ENCODE measurements at places on chromosomes 5 and 9. TPM values are rescaled to one million over a fixed set of nuclear protein-coding genes. Genes with fewer than 3 reads are reported as not detected.
A peak's percentile ranks its signal among the peaks of the same experiment; 100 is the strongest.

Gene VLDLR
- total RNA-seq: 20.3 TPM

Gene NRARP
- total RNA-seq: 31.7 TPM

Gene CCL27
- 0.86 TPM for total RNA-seq

- H3K4me3 ChIP-seq: no peak overlapping the region
- H3K4me1 ChIP-seq: peaks cover 9% of the 10 kb centered on the region
- H3K27me3 ChIP-seq: no peaks in the 10 kb centered on the region
- H3K36me3 ChIP-seq: no peaks in the 10 kb centered on the region
- H3K27ac ChIP-seq: no peak overlapping the region
- no peak for DNase-seq
These were observed 57.6 kb upstream of the RANBP3L start for GRCh38 chr5:36359267-36359666.

DNA sequence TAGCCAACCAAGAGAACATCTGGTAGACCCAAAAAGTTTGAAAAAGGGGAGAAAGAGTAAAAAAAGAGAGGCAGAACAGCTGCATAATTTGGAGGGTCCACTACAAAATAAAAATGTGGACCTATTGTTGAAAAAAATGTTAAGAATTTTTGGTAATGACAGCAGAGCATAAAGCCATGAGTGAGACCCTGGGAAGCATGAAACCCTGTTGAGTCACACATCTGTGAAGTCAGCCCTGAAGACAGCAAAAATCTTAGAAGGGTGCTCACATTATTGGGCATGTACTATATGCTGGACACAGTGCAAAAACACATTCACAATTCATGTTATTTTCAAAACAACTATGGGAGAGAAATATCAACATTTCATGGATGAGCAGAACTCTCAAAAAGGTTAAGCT lies 56.4 kb upstream of the LIFR start:
- no peak overlapping the region for H3K27ac ChIP-seq
- DNase-seq: no peak
- H3K4me3 ChIP-seq: no peak overlapping the region
- no peaks in the 10 kb centered on the region for H3K4me1 ChIP-seq

DNA sequence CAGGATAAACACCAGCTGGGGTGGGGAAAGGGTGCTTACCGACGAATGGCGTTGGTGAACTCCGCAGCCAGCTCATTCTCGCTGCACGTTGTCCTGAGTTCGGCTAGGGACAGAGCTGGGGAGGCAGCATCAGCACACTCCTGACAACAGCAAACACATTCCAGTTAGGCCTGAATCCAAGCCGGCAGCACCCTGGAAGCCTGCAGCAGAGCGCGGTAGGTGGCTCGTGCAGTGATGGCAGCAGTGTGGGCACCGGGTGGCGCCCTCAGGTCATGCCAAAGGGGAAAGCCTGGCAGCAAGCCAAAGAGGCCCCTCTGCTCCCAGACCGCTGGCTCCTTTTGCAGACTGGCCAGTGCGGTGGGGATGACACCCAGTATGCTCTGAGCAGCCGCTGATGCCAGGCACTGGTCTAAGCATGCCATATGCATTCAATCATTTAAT lies 66.9 kb downstream of the DCP2 start:
- H3K4me1 ChIP-seq: peaks cover 32% of the 10 kb centered on the region
- no peaks in the 10 kb centered on the region for H3K27me3 ChIP-seq
- peak; percentile 25 for DNase-seq
- peaks cover 3% of the 10 kb centered on the region for H3K36me3 ChIP-seq

DNA sequence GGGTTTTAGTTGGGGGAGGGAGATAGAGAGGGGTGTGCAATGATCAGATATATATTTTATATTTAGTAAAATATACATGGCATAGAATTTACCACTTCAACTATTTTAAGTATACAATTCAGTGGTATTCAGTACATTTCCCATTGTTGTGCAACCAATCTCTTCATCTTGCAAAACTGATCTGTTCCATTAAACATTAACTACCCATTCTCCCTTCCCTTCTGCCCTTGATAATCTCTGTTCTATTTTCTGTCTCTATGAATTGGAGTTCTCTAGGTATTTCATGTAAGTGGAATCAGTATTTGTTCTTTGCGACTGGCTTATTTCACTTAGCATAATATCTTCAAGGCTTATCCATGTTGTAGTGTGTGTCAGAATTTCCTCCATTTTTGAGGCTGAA lies 38.6 kb downstream of the TGFBI start:
- H3K36me3 ChIP-seq: no peaks in the 10 kb centered on the region
- no peaks in the 10 kb centered on the region for H3K27me3 ChIP-seq
- H3K4me1 ChIP-seq: no peaks in the 10 kb centered on the region
- H3K4me3 ChIP-seq: no peak overlapping the region
- no peak for DNase-seq

DNA sequence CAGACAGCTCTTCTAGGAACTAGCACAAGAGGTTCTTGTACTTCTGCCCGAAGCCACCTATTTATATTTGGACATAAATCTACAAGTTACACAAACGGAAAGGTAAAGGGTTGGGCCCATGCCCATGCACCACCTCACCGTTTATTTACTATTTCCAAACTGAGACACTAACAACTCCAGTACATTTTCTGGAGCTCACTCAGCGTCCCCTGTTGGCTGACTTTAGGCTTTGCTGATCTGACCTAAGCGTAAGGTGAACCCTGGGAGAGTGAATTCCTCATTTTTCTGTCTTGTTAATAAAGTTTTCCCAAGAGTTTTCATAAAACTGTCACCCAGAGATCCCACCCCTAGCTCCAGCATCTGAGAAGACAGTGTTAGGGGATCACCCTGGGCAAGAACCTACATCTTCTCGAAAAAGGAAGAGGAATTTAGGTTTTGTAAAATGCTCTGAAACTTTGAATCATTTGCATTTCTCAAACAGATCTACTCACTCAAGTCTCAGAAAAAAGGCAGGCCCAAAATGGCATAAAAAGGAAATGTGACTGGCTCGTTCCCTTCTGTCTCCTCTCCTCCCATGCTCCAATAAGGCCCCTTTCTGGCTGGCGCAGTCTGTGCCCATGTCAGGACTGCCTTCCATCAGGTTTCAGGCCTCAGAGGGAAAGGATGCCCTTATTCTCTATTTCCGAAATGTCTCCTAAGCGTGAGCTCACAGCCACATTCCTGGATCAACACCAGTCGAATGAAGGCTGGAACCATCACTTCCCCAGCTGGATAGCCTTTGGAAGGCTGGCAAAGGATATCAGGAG lies 201.3 kb downstream of the FANCC start:
- H3K27ac ChIP-seq: no peak overlapping the region
- no peak for DNase-seq
- no peaks in the 10 kb centered on the region for H3K36me3 ChIP-seq
- no peaks in the 10 kb centered on the region for H3K27me3 ChIP-seq
- H3K4me3 ChIP-seq: no peak overlapping the region
- no peaks in the 10 kb centered on the region for H3K4me1 ChIP-seq

DNA sequence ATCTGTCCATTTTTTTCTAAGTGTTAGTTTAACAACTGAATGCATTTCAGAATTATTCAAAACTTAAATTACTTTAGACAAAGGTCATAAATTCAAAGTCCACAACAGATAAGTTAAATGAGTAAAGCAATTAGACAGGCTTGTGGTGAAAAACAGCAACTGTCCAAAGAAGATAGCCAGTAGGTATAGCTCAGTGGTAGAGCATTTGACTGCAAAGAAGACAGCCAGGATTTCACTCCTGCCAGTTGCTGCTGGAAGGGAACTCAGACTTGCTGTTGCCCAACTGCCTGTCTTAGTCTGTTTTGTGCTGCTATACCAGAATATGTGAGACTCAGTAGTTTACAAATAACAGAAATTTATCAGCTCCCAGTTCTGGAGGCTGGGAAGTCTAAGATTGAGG lies 10.0 kb downstream of the FANCC start:
- peaks cover 19% of the 10 kb centered on the region for H3K4me1 ChIP-seq
- no peak overlapping the region for H3K4me3 ChIP-seq
- DNase-seq: no peak
- H3K27me3 ChIP-seq: no peaks in the 10 kb centered on the region

DNA sequence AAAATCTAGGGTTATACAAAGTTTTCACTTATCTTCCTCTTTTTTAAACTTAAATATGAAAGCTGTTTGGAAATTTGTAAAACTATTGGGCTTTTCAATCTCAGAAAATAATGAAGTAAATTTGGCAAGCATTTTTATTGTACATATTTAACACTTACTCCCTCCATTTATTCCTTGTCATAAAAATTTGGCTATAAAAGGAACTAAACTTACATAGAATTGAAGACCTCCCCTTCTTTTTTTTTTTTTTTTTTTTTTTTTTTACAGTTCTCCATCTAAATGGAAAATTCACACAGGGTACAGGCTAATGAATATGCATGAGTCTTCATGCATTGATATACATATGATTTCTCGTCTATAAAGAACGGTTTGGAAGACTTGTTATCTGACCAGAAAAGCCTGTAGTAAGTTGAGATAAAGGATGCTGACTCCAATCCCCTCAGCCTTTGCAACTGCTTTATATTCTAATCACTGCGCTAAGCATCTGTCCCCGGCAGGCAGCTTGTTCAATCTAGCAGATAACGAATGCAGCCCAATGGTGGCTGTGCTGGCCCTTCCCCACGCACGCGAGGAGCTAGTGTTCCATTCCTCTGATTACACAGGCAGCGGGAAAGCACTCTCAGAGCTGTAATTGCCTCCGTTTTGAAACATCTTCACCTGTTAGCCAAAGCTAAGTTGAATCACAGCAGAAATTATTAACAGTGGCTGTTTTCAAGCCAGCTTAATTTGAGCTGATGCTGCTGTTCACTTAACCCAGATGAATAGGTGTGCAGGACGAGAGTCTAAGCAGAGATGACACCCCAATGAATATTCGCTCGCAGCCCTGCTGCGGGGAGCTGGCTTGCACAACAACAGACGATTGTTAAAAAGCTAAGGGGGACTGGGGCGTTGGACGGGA lies 453.8 kb upstream of the ZNF608 start:
- H3K4me1 ChIP-seq: peaks cover 83% of the 10 kb centered on the region
- no peaks in the 10 kb centered on the region for H3K27me3 ChIP-seq
- peak overlapping the region; percentile 81 for H3K4me3 ChIP-seq
- H3K27ac ChIP-seq: peak overlapping the region; percentile 79
- no peaks in the 10 kb centered on the region for H3K36me3 ChIP-seq

- no peaks in the 10 kb centered on the region for H3K27me3 ChIP-seq
- no peak for DNase-seq
These were observed 27.1 kb upstream of the GOLPH3 start for GRCh38 chr5:32201122-32201753.

GRCh38 chr9:27437652-27438373 lies 86.3 kb upstream of the IFNK start:
- H3K4me3 ChIP-seq: no peak overlapping the region
- H3K36me3 ChIP-seq: peaks cover 11% of the 10 kb centered on the region
- DNase-seq: no peak
- peaks cover 33% of the 10 kb centered on the region for H3K4me1 ChIP-seq
- no peaks in the 10 kb centered on the region for H3K27me3 ChIP-seq

DNA sequence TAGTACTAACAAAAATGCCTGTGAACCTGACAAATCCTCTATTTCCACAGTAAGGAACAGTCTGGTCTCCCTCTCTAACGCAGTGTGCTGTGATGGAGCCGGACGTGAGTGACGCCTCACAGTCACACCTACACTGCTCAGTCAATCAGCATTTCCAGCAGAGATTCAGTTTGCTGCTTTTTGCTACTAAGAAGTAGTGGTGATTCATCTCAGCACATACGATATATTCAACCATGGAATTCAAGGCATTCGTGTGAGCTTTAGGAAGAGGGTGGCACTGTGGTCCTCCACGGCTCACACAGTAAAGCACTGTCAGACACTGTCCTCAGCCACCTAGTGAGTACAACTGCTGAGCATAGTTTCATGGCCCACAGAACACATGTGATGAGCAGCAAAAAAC lies 70.9 kb downstream of the SETX start:
- no peak overlapping the region for H3K4me3 ChIP-seq
- peaks cover 22% of the 10 kb centered on the region for H3K36me3 ChIP-seq
- no peak overlapping the region for H3K27ac ChIP-seq
- H3K4me1 ChIP-seq: no peaks in the 10 kb centered on the region
- H3K27me3 ChIP-seq: no peaks in the 10 kb centered on the region
- no peak for DNase-seq

- no peak overlapping the region for H3K27ac ChIP-seq
- H3K4me3 ChIP-seq: no peak overlapping the region
- H3K4me1 ChIP-seq: no peaks in the 10 kb centered on the region
- no peak for DNase-seq
- peaks cover 30% of the 10 kb centered on the region for H3K36me3 ChIP-seq
These were observed 219.0 kb downstream of the CWC27 start for GRCh38 chr5:64987768-64988167.

GRCh38 chr5:178301641-178302040 lies 69.0 kb upstream of the PHYKPL start:
- H3K4me1 ChIP-seq: peaks cover 35% of the 10 kb centered on the region
- H3K27ac ChIP-seq: no peak overlapping the region
- no peaks in the 10 kb centered on the region for H3K27me3 ChIP-seq
- peaks cover 14% of the 10 kb centered on the region for H3K36me3 ChIP-seq

- no peak overlapping the region for H3K27ac ChIP-seq
- H3K4me1 ChIP-seq: no peaks in the 10 kb centered on the region
- peaks cover 50% of the 10 kb centered on the region for H3K36me3 ChIP-seq
- H3K27me3 ChIP-seq: no peaks in the 10 kb centered on the region
These were observed 14.6 kb downstream of the ZBTB43 start for GRCh38 chr9:126819482-126819881.

- H3K36me3 ChIP-seq: no peaks in the 10 kb centered on the region
- no peak for DNase-seq
- peaks cover 72% of the 10 kb centered on the region for H3K27me3 ChIP-seq
- H3K27ac ChIP-seq: no peak overlapping the region
- H3K4me3 ChIP-seq: peak overlapping the region; percentile 47
These were observed 3.3 kb upstream of the MEF2C start for GRCh38 chr5:88886252-88886651.

Data from neural crest cell (in vitro differentiated cells).